ENCODE measurements at places on chromosomes 2 and 18.

DNA sequence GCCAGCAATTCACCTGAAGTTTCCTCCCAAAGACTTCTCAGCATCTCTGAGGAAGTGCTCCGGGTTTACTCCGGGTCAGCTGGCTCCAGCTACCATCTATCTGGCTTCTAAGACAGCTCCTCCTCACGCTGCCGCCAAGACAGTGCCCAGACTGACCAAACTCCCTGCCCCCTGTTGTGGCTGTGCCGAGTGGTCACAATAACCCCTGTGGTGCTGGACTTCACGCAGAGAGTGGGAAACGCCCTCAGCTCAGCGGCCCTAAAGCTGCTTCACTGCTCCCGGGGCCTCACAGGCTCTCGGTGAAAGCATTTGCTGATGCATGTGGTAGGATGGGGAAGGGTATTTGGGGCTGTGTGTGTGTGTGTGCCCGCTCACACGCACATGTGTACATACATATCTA, 154.8 kb upstream of the ZNF236 start:
- no peaks in the 10 kb centered on the region for H3K36me3 ChIP-seq
- no peaks in the 10 kb centered on the region for H3K27me3 ChIP-seq
- no peaks in the 10 kb centered on the region for H3K4me1 ChIP-seq
- no peak overlapping the region for H3K4me3 ChIP-seq
- no peak for DNase-seq
- H3K27ac ChIP-seq, result no peak overlapping the region

- no peaks in the 10 kb centered on the region for H3K27me3 ChIP-seq
- no peak overlapping the region for H3K4me3 ChIP-seq
- no peaks in the 10 kb centered on the region for H3K4me1 ChIP-seq
- no peak overlapping the region for H3K27ac ChIP-seq
Observed at GRCh38 chr2:213317929-213318328, 33.7 kb downstream of the SPAG16 start.

DNA sequence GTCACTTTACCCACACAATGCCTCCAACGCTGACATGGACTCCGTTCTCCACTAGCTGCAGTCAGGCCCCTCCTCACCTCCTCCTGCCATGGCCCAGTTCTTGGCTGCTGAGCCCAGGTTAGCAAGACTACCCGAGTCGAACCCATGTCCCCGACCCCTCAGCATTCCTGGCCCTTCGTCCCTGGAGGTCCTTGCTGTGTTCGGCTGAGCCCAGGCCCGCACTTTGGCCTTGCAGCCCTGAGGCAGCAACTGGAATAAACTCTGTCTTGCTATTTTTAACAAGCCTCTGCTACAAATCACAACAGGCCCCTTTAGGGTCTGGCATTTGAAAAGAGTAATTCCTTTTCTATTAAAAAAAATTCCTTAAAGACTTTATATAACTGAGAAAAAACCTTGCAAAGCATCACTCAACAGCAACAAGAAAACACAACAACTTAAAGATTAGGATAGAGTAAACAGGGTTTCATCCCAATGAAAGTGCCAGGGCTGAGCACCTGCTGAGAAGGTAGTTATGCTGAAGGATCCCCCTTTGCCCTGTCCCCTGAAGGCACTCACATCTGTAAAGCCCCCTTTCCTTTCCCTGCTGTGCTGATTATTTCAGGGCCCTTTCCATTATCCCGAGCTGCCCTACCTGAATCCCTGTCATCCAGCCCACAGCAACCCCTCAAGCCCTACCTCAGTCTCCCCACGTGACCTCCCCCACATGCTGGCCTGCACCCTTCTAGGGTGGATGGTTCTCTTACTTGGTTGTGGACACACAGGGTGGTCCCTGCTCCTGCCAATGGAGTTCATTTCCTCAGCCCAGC, 120.0 kb upstream of the SNTG2 start:
- DNase-seq, result no peak
- H3K27me3 ChIP-seq, result peaks cover 4% of the 10 kb centered on the region
- no peaks in the 10 kb centered on the region for H3K36me3 ChIP-seq
- H3K4me1 ChIP-seq, result peaks cover 8% of the 10 kb centered on the region
- H3K4me3 ChIP-seq, result no peak overlapping the region

DNA sequence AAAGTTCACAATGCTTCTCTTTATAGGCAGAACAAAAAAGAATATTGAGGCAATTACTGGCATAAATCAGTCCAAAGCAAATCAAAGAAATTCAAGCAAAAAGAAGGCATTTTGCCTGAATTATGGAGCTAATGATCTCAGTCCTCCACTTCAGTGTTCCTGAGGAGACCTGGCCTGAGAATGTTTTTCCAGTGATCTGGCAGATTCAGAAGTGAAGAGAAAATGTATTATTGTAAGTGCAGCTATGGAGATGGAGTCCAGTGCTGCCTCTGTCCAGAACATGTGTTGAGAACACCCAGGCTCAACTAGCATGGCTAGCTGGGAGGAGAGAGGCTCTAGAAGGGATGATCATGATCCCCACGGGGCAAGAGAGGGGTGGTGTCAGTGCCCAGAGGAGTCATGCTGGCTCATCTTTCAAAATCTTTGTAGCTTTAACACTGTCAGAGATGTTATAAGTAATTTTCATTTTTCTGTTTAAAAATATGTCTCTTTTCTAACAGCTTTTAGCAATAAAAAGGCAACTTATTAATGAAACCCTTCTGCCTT, 367.0 kb upstream of the RAB12 start:
- peaks cover 5% of the 10 kb centered on the region for H3K27me3 ChIP-seq
- no peak for DNase-seq
- H3K27ac ChIP-seq, result no peak overlapping the region

DNA sequence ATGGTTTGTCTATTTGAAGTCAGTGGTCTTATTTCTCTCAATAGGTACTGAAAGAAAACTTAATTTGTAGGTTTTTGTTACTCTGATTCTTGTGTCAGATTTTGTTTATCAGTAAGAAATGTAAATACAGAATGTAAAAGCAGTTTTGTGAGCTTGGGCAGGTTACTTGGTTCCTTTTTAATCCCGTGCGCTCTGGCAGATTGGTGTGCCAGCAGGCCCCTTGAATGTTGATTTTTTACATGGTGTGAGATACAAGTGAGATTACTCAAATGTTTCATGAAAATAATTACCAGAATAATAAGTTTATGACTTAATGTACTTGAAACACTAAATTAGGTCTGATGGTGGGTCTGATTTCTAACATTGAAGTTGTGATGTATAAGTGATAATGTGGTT, 13.4 kb downstream of the HNRNPA3 start:
- H3K36me3 ChIP-seq, result peaks cover 34% of the 10 kb centered on the region
- H3K27ac ChIP-seq, result peak overlapping the region; percentile 80
- no peak for DNase-seq
- H3K27me3 ChIP-seq, result no peaks in the 10 kb centered on the region
- peaks cover 8% of the 10 kb centered on the region for H3K4me1 ChIP-seq

GRCh38 chr2:200616656-200617055, 30.8 kb downstream of the AOX1 start:
- H3K27me3 ChIP-seq, result no peaks in the 10 kb centered on the region
- H3K4me1 ChIP-seq, result peaks cover 13% of the 10 kb centered on the region
- H3K27ac ChIP-seq, result no peak overlapping the region
- no peaks in the 10 kb centered on the region for H3K36me3 ChIP-seq

DNA sequence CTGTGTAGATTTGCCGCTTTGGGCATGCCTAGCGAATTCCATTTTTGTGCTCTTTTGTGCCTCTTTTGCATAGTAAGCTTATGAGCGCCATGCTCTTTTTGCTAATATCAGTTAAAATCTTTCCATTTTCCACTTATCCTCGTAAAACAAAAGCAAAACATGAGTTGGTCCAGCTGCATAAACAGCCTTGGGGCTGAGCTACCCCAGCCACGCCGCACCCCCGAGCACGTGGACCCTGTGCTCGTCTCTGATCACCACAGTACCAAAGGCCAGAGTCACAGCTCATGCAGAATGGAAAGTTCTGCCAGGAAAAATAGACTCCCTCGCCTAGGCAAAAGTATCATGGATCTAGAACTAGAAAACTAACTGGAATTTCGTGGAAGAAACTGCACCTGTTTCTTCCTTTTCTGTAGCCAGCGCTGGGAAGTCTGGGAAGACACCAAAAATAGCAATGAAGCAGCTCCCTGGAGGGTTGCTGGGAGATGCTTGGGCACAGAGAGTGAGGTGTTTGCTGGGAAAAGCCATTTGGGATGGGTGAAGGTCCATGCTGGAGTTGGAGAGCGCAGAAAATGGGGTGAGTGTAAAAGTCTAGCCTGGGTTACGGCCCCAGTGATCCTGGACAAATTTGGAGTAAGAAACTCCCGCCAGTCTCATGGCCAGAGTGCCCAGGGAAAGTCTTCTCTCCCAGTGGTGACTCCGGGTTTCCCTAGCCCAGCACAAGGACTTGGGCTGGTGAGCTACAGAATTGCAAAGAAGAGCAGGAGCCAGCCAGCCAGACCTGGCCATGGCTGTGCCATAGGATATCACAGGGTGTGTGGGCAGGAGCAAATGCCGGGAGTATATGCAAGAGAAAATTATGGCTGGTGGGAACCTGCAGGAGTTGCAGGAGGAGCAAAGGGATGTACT, 218.4 kb downstream of the GBX2 start:
- no peak for DNase-seq
- no peaks in the 10 kb centered on the region for H3K27me3 ChIP-seq
- no peak overlapping the region for H3K4me3 ChIP-seq
- H3K36me3 ChIP-seq, result peaks cover 5% of the 10 kb centered on the region
- peak overlapping the region; percentile 31 for H3K27ac ChIP-seq

- no peak overlapping the region for H3K27ac ChIP-seq
- no peak overlapping the region for H3K4me3 ChIP-seq
- no peaks in the 10 kb centered on the region for H3K36me3 ChIP-seq
- peaks cover 32% of the 10 kb centered on the region for H3K4me1 ChIP-seq
Observed at GRCh38 chr2:237407700-237408099, 6.3 kb downstream of the COL6A3 start.

DNA sequence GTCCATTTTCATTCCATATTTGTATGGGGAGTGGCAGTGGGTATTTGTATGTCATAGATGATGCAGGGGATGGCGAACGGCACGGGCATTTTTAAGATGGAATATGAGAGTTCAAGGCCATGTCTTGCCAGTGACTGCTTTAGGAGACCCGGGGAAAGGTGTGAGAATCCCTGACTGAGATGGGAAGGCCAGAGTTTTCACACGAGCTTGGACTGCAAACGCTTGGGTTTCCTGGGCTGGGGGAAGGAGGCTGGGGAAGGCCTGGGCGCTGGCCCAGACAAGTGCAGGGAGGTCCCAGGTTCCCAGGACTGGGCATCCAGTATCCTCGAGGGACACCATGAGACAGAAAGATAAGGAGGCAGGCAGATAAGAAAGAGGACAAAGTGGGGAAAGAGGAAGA, 35.2 kb downstream of the CNGA3 start:
- H3K27ac ChIP-seq, result no peak overlapping the region
- no peak overlapping the region for H3K4me3 ChIP-seq
- peaks cover 8% of the 10 kb centered on the region for H3K4me1 ChIP-seq
- H3K27me3 ChIP-seq, result peaks cover 28% of the 10 kb centered on the region
- no peaks in the 10 kb centered on the region for H3K36me3 ChIP-seq

Measured in type B pancreatic cell (in vitro differentiated cells).